ENCODE measurements at places on chromosomes 7 and 10.

DNA sequence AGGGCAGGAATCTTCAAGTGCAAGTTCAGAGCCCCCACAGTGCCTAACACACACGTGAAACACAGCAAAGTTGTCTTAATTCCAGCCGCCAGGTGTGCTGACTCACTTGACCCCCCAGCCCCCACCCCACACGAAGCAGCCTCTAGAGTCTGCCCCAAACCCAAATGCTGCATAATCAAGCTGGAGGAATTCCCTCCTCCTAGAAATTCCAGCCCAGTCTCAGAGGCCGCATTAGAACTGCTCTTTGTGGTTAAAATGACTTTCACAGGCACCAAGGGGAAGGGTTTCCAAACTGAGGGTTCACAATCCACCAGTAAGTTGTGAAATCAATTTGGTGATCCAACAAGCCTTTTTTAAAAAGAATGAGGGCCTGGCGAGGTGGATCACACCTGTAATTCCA, 67.0 kb upstream of the PLXNA4 start:
- no peak for DNase-seq

GRCh38 chr7:87445897-87446296, 29.6 kb downstream of the ABCB4 start:
- DNase-seq = no peak

DNA sequence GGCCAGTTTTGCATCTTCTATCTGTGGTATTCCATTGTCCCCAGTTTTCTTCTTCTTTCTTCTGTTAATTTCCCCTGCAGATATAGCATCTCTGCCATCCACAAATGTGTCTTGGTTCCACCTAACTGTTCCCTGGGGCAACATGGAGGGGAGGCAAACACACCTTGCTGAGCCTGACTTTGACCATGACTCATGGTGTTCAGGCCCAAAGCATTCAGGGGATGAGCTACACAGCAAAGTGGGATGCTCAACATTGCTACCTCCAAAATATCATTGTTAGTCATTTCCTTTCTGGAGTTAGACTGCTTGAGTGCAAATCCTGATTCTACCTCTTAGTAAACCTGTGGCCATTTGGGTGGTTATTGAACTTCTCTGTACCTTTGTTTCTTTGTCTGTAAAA, 542.7 kb downstream of the LRMDA start:
- DNase-seq = no peak

GRCh38 chr10:36366843-36367242, 724.7 kb upstream of the FZD8 start:
- no peak for DNase-seq

DNA sequence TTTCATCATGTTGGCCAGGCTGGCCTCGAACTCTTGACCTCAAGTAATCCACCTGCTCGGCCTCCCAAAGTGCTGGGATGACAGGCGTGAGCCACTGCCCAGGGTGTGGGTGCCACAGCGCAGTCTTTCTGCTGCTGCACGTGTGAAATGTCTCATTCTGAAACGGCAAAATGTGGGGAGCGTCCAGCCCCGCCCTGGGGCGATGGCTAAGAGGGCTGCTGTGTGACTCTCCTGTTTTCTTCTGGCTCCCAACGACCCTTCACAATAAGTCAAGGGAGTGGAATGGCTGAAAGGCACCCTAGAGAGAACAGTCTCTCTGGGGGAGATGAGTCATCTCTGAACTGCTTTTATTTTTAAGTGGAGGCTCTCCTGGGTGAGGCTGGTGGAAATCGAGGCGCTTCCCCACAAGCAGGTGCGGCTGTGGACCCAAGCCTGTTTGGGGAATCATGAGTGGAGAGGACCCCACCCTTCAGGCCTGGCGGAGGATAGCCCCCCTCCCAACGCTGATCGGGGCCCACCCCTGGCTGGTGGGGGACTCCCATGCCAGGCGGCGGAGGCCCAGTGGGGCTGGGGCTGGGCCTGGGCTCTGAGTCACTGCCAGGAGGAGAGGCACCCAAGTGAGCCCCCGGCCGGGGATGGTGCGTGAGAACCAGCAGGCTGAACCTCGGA, 18.0 kb downstream of the ADAP1 start:
- DNase-seq = peak; percentile 85

DNA sequence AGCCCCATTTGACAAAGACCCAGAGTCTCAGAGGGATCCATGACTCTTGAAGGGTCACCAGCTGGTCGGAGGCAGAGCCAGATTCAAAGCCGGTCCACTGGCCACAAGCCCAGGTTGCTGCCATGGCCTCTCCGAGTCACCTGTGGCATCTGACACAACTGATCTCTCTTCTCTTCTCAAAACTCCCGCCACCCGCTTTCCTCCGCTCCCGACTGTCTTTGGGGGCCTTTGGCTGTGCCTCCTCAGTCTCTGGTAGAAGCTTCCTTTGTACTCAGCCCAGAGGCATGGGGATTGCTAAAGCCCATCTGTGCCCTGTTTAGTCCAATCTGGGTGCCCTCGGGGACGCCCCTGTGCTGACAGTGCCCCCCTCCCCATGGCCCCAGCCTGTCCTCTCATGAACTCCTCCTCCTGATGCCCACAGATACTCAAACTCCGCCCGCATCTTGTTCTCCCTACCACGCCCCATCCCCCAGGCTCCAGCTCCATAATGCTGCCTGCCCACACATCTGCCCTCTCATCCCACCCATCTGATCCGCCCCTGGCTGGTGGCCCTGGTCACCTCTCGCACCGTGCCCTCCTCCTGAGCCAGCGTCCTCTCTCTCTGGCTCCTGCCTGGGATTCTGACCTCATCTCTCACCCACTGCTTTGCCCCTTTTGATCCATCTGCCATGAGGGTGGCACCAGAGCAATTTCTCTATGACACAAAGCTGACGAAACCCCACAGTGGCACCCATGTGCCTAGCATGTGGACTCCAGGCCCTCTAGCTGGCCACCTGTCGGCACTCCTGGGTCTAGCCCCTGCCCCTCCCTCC, 150.6 kb downstream of the SLIT1 start:
- no peak for DNase-seq

GRCh38 chr10:36263871-36264270, 621.8 kb upstream of the FZD8 start:
- no peak for DNase-seq

- DNase-seq = peak; percentile 63
Observed at GRCh38 chr7:74026903-74027682, 880 bp upstream of the ELN start.

DNA sequence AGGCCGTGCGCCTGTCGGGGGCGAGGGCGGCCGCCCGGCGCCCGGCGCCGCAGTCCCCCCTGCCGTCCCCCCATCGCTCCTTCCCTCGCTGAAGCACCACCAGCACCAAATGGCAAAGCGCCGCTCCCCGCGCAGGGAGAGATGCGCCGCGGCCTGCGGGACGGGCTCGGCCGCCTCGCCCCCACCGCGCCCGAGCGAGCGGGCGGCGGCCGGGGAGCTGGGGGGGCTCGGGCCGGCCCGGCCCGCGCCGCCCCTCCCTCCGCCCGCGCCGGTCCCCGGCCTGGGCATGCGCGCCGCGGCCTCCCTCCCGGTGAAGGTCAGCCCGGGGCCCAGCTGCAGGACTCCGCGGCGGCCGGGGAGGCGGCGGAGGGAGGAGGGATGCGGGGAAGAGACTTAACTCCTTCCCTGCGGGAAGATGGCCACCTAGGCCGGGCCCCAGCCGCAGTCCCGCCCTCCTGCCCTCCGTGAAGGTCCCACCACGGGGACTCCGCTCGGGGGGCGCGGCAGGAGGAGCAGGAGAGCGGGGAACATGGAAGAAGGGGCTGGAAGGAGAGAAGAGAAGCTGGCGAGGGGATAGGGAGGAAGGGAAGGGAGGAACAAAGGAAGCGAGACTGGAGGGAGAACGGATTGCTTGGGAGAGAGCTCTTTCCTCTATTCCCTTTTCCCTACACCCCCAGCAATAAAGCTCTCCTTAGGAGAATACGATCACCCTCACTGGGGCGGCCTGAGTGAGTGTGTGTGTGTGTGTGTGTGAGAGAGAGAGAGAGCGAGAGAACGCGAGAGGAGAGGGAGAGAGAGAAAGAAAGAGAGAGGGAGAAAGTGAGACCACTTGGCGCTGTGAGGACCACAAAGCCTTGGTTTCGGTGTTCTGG, 3.4 kb upstream of the SMARCD3 start:
- peak; percentile 87 for DNase-seq

DNA sequence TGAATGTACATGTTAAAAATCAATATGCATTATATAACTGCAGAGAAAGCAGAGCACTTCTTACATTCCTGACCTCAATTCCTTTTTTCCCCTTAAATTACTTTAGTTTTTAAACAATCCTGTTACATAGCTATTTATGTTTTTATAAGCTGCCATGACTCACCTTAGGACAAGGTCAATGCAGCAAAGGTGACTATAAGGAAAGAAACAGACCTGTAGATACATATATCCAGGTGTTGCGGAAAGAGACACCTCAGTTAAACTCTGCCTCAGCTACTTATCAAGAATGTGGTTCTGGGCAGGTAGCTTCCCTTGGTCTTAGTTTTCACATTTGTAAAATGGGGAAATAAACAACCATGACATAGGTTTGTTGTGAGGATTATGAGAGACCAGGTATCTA, 105.5 kb downstream of the DPY19L1 start:
- DNase-seq = no peak

GRCh38 chr7:83486957-83487356, 162.0 kb downstream of the SEMA3E start:
- DNase-seq = no peak

GRCh38 chr10:119630300-119630699, 20.9 kb upstream of the BAG3 start:
- no peak for DNase-seq

DNA sequence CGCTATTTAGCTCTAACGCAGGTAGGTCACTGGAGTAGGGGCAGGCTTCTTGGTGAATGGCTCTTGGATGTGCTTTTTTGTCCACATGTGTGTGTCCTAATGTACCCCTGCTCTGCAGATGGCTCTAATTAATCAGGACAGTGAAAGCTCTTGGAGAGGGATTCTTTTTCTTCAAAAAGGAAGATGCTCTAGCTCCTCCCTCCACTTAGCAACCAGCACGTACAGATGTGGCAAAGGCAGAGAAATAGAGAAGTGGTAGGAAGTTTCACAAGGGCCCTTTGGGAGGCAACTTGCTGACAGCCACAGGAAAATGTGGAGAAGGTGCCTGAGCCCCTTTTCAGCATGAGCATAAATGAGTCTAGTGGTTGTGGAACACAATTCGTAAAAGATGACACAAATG, 221.7 kb downstream of the PLXNA4 start:
- no peak for DNase-seq

DNA sequence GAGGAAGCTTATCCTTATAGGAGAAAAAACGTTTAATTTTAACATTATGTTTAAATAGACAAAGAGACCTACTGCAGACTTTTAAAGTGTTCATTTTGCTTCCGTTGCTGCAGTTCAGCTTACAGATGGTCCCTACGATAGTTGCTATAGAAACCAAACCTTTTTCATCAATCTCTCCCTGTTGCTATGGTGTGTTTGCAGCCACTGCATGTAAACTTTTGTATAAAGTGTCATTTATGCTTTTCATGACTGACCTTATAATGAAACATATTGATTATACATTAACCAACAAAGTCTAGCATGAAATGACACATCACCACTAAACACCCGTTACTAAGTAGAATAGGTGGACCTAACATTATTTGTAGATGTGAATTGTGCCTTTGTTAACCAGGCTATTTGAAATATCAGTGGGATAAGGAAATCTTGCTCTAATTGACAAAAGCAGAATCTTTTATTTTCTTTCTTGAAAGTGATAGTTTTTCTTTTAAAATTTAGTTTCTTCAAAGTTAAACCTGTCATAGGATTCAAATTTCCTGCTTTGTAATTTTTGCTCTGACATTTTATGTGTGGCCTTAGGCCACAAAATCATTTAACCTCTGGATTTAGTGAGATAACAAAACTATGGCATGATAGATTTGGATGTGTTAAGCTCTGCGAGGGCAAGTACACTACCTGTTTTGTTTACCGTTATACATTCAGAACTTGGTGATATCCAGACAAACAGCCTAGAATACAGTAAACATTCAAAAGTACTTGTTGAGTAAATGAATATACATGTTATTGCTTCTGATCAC, 64.0 kb downstream of the CACNB2 start:
- no peak for DNase-seq

DNA sequence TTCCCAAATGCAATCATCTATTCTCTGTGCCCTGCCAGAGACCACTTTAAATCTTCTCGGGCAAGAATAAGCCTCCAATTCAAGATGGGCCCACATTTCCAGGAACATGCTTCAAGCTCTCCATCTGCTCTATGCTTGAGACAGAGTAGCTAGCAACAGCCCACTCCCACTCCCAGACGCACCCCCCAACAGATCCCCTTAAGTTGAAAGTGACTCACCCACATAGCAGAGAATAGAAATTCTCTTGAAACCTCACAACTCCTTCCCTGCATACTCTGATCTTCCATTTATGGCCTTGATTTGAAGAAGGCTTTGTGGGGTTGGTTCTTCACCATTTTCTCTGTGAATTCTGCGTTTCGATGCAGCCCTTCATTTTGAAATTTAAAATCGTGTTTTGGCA, 604.0 kb downstream of the INHBA start:
- no peak for DNase-seq
